Kidney (tissue), 22 donors: ENCODE measurements at places on chromosomes 11 and 22. TPM values are rescaled to one million over a fixed set of nuclear protein-coding genes. Genes with fewer than 3 reads are reported as not detected.

- no peak for DNase-seq
Measured at GRCh38 chr11:2746401-2747247, 46.8 kb upstream of the KCNQ1OT1 start.

DNA sequence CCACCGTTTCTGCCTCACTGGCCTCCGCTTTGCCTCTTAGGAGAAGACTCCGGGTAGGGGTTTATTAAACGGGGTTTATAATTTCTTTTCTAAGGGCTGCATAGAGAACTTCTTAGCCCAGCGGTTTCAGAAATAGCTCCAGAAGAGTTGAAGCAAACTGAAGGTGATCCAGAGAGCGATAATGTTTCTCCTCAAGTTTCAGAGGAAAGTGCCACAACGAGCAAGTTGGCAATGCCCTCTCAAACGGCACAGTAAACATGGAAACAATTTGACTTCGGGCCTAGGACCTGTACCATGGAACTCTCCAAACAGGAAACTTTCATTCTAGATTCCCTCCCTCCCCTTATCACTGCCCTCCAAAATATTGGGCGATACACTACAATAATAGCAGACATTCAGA is 1.0 kb downstream of the ADSL start:
- no peak for DNase-seq

DNA sequence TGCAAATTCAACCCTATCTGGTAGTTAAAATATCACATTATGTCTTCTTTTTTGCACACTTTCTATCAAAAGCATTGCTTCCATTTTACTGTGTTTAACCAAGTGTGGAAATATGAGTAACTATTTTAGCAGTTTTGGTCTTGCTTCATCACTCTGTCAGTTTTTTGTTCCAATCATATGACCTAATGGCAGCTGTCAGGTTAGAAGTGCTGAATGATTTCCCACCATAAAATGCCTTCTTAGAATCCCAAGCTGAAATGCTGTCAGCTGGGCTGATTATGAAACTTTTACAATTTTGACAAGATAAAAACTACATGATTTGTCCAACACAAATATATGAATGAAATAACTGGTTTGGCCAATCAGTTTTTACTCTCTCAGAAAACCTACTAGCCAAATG is 1654.6 kb upstream of the RAG2 start:
- DNase-seq: no peak

GRCh38 chr22:30326255-30326705 is 461 bp downstream of the TBC1D10A start:
- no peak for DNase-seq

DNA sequence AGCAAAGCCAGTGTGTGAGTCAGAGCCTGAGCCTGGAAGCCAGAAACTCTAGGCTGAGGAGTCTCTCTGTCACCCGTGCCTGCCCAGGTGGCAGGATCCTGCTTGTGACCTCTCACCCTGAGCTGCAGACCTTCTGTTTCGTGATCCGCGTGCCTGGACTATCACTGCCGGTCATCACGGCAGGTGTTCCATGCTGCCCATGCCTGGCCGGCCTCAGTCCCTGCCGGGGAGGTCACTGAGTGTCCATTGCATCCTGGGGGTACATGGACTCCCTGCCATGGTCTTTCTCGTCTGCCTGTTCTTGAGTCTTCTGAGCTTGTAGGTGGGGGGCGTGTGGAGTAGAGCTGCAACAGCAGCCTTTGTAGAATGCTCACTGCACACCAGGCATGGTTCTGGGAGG is 1032.4 kb downstream of the TBC1D22A start:
- DNase-seq: no peak

- DNase-seq: no peak
Measured at GRCh38 chr11:103842191-103842590, 194.2 kb upstream of the DDI1 start.

DNA sequence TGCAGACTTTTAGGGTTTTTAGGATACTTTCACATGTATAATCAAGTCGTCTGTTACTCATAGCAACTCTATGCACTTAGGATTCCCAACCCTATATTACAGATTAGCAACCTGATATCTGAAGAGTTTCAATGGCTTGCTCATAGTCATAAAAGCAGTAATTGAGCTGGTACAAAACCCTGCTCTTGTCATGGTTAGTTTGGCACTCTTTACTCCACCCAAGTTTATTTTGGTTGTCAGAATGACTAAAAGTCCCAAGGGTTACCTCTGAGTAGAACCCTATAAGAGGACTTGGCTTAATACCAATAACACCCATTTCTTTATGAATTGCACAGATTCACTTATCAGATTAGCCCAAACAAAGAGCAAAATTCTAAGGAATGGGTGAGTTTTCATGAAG is 550.6 kb downstream of the SOX6 start:
- DNase-seq: no peak

GRCh38 chr22:25062386-25063085 is 110.0 kb downstream of the KIAA1671 start:
- no peak for DNase-seq

NXPE2 gene
- polyA plus RNA-seq: not detected

SEPTIN3 gene
- polyA plus RNA-seq: 0.49 TPM
